ENCODE measurements at places on chromosomes 3 and 15.

- DNase-seq, result no peak
Observed at GRCh38 chr15:42083916-42084315, 10.4 kb downstream of the PLA2G4D start.

DNA sequence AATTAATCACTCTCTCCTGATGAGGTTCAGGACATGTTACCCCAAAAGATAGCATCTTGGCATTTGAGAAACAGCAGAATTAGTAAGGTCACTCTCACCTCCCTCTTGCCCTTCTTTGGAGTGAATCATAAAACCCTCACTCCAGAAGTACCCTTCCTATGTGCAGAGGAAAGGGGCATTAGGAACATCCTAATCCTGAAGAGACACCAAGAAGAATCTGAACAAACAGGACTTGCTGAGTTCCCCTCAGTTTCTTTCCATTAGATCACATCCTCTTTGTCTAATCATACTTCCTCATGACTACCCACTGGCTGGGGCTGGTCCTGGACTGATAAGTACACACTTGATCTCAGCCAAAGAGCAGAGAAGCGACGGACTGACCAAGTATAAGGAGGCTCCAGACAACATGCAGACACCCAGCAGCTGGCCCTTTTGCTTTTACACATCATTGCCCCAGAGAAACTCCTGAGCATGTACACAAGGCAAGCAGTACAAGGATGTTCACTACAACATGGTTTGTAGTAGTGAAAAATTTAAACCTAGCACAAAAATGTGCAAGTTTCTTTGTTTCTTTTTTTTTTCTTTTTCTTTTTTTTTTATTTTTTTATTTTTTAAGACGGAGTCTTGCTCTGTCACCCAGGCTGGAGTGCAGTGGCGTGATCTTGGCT is 15.0 kb upstream of the TM6SF1 start:
- peak; percentile 19 for DNase-seq

- DNase-seq, result no peak
Observed at GRCh38 chr15:28907338-28907960, 21.7 kb downstream of the APBA2 start.

- DNase-seq, result no peak
Observed at GRCh38 chr15:82709081-82709420, 624 bp downstream of the AP3B2 start.

- DNase-seq, result peak; percentile 83
Observed at GRCh38 chr3:161913786-161914389, 417.3 kb downstream of the OTOL1 start.

DNA sequence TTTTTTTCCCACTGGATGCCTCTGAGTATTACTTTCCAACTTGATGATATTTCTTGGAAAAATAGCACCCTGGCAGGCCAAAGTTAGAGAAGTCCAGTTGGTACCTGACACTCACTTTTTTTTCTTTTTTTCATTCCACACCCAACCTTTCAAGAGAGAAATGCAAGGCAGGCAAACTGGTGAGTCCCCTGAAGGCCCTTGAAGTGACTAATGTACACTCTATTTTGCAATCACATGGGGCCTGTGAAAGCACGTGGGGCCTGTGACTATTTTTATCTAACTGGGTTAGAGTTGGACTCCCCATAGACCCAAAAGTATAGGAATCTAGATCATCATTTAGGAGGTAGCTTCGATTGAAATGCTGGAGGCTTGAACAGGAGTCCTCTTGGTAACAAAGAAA is 316.7 kb downstream of the CHL1 start:
- no peak for DNase-seq

- DNase-seq, result no peak
Observed at GRCh38 chr15:91320101-91320500, 220.0 kb downstream of the SV2B start.

GRCh38 chr3:158696618-158697017 is 24.2 kb upstream of the LXN start:
- no peak for DNase-seq

DNA sequence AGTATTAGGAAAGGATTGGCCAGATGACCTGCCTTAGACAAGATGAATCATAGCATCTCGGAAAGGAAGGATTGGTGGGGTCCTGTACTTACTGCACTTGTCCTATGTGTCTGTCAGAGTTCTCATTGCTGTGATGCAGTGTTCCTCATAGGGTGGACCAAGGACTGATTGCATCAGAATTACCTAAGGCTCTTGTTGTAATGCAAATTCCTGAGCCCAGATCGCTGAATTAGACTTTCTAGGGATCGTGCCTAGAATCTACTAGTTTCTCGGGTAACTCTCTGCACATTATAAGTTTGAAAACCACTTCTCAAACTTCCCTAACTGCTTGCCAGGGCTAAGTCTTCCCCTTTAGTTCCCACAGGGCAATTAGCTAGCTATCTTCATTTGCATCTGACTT is 74.9 kb upstream of the SKOR1 start:
- DNase-seq, result no peak

DNA sequence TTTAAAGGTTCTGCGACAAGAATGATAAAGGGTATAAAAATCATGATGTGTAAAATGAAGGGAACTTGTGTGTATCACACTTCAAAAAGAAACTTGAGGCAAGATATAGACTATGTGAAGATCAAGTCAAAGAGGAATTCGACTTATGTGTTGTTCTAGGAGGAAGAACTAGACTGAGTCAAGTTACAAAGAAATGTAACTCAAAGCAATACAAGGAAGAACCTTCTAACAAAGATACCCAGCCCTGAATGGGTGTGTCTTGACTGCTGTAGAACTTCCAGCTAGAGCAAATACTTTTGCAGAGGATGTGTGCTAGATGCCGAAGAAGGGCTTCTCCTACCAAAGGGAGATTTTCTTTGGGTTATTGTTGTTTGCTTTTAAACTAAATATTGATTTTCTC is 2.4 kb downstream of the SLC49A4 start:
- DNase-seq, result peak; percentile 12

DNA sequence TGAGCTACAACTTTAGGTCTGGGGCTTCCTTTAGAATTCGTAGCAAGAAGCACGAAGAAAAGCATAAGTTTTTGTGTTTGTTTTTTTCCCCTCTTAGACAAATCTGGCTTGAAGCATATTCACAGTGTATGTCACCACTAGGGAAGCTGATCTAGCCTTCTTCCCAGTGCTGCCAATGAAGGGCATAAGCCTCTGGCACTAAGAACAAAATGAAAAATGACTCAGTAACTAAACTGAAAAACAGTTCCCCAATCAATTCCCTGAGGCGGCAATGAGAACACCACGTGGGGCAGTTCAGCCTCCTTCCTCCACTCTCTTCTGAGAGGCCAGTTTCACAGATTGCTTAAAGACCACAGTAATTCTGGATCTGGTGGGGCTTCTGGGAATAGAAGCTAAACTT is 338.1 kb downstream of the GAP43 start:
- DNase-seq, result no peak

- DNase-seq, result no peak
Observed at GRCh38 chr3:25775936-25776335, 7.3 kb downstream of the NGLY1 start.

DNA sequence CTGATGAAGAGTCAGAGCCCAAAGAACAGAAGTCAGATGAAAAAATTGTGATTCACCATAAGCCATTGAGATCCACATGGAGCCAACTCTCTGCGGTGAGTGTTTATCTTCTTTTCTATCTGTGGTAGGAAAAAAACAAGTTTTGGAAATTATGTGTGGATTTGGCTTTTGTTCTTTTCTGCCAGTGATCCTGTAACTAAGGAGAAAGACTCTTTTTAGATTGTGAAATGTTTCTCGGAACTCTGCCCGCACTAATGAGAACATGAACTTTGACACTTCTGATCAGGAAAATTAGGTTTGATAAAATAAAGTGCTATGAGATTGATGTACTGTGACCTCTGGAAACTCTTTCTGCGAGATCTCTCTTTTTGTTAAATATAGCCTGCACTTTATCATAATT is 8.4 kb downstream of the ARHGEF26 start:
- DNase-seq, result no peak

DNA sequence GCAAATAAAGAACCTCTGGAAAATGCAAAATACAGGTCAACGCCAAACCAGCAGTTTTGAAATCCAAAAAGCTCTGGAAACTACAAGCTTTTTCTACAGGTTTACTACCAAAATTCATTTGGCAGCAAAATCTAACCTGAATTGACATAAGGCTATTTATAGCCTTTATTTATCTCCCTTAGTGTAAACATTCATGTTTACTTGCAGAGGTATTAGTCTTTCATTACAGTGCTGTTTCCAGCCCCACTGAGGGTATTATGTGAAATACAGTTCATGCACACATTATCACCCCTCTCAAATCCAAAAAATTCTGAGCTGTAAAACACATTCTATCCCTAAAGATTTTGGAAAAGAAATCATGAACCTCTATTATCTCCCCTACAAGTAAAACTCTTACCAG is 7.2 kb downstream of the SKIC8 start:
- no peak for DNase-seq

DNA sequence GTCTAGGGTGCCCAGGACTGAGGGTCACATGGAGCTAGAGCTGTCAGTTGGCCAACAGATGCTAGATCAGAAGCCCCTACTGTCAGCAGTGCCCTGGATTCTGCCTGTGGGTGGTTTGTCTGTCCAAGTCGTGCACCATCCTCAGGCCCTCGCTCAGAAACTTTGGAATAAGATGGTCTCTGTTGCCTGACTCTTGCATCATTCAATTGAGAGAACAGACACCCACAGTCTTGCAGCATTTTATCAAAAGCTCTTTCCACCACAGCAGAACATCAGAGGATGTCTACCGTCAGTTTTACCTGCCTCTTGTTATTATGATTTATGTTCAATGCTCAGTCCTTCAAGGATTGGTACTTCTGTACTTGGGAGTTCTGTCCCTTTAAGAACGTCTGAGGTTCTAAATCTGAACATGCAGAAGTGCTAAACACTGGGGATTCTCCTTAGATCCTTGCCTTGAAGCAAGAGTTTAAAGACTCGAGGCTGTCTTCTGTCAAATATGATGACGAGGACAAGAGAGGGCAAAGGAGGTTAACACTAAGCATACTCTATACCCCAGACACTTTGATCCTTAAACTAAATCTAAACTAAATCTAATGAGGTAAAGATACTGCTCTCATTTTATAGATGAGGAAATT is 4.8 kb downstream of the AQP9 start:
- no peak for DNase-seq

- DNase-seq, result peak; percentile 79
Observed at GRCh38 chr3:136075218-136075808, 109.8 kb downstream of the PPP2R3A start.

DNA sequence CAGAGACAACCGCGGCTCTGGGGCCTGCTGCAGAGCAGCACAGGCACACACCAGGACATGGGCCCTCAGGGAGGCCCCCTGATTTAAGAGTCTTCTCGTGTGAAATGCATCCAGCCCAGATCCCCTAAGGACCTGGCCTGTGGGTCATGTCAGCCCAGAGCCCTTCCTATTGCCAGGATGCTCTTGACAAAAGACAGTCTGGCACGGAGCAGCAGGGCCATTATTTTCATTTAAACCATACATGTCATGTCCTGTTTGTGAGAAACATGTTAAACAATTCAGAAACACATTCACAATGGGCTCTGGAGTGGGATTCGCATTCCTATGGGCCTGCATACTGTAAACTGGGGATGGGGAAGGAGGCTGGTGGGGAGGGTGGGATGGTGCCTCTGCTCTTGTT is 367.4 kb upstream of the WNT5A start:
- DNase-seq, result no peak

DNA sequence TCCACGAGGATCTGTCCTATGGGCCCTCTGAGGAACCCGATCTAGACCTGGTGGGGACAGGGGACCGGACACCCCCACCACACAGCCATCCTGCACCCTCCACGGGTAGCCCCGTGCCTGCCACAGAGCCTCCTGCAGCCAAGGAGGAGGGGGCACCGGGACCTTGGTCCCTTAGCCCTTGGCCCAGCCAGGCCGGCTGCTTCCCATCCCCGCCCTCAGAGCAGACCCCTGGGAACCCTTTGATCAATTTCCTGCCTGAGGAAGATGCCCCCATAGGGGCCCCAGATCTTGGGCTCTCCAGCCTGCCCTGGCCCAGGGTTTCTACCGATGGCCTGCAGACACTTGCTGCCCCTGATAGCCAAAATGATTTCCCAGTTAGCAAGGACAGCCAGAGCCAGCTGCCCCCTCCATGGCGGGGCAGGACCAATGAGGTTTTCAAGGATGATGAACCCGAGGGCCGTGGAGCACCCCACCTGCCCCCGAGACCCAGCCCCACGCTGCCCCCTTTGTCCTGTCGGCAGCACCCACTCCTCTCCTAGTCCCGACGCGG is 91.5 kb downstream of the TBC1D2B start:
- no peak for DNase-seq

GRCh38 chr3:144756704-144757440 is 785.2 kb downstream of the DIPK2A start:
- DNase-seq, result no peak

GRCh38 chr3:12566976-12567375 is 10.1 kb downstream of the MKRN2 start:
- DNase-seq, result no peak

- DNase-seq, result peak; percentile 61
Observed at GRCh38 chr15:50315814-50316630, 39.0 kb downstream of the GABPB1 start.

GRCh38 chr3:144900366-144900765 is 928.7 kb downstream of the DIPK2A start:
- DNase-seq, result no peak

GRCh38 chr15:91857772-91858171 is 4.3 kb downstream of the SLCO3A1 start:
- no peak for DNase-seq

GRCh38 chr3:128369881-128370642 is 96.6 kb downstream of the DNAJB8 start:
- no peak for DNase-seq

DNA sequence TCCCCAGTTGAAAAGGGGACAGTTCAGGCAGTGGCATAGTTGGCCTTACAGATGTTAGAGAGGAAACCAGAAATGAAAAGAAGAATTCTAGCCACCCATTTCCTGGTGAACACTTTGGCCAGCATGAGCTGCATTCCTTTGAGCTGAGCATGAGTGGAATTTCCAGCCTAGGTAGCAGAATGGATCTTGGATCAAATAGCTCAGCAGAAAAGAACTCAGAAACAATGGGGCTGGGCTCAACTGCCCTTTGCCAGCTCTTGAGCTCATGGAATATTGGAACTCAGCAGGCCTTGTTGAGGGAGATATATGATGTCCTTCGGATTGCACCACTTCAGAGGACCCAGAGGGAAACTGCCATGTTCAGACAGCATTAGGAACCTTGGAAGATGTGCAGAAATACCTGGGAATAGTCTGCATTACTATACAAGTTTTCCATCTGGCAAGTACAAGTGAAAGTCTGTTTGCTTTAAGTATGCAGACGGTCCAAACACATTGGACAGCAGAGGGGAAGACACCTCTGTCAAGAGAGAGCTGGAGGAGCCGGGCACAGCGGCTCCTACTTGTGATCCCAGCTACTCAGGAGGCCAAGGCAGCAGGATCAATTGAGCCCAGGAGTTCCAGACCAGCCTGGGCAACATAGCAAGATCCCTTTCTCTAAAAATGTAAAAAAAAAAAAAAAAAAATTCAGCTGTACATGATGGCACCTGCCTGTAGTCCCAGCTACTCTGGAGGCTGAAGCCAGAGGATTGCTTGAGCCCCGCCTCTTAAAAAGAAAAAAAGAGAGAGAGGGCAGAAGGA is 3.1 kb upstream of the CDV3 start:
- peak; percentile 90 for DNase-seq

DNA sequence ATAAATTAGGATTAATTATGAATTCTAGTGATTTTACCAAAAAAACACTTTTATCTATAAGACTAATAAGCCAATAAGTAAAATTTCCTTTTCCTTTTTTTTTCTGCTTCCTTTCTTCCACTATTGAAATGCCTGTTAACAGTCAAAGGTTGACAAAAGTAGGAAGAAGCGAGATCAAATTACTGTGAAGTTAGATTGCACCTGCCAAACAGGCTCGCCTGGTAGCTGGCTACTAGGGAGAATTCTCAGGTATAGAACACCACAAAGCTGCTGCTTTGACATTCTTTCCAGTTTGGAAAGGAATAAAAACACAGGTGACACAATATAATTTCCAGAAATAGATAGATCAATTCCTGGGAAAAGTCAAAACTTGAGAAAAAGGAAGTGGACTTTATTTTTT is 749.0 kb downstream of the NSUN3 start:
- no peak for DNase-seq
